ENCODE measurements at places on chromosomes 5 and 9.

GRCh38 chr5:8870349-8870958 is 675.4 kb downstream of the SEMA5A start:
- DNase-seq, result no peak

DNA sequence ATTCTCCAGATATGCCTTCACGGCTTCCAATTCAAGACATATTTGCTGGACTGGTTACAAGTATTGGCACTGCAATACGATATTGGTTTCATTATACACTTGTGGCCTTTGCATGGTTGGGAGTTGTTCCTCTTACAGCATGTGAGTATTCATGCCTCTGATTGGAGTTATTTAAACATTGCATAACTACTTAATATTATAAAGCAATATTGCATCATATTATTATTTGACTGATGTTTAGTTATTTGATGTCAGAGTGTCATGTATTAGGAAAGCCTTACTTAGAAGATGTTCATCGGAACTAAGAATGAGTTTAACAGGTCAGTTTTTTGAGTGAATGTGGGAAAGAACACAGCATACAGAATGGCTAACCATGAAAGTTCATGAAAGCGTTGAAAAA is 28.3 kb downstream of the MARCHF6 start:
- no peak for DNase-seq

- no peak for DNase-seq
Measured at GRCh38 chr9:74357577-74357976, 139.6 kb upstream of the RORB start.

- DNase-seq, result no peak
Measured at GRCh38 chr5:50711280-50711679, 44.8 kb downstream of the PARP8 start.

DNA sequence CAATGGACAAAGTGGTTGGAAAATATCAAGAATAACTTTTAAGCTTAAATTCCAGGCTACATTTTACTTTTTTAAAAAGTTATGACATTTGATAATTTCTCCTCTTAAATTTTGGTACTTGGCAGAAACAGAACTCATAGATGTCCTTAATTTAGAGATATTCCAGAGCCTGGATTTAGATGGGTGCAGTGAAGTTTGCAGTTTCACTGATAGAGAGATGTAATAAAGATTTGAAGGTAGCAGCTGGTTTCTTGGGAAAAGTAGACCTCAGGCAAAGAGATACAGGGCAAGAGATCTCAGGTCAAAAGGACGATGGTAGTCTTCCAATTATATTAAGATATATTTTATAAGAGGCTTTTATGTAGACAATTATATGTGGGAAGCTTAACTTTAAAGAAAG is 134.6 kb downstream of the ISL1 start:
- no peak for DNase-seq

- DNase-seq, result no peak
Measured at GRCh38 chr9:86946201-86947145, 833 bp downstream of the GAS1 start.

- DNase-seq, result no peak
Measured at GRCh38 chr9:32384002-32384363, 460 bp upstream of the ACO1 start.

GRCh38 chr5:129951039-129951438 is 46.8 kb downstream of the CHSY3 start:
- no peak for DNase-seq

DNA sequence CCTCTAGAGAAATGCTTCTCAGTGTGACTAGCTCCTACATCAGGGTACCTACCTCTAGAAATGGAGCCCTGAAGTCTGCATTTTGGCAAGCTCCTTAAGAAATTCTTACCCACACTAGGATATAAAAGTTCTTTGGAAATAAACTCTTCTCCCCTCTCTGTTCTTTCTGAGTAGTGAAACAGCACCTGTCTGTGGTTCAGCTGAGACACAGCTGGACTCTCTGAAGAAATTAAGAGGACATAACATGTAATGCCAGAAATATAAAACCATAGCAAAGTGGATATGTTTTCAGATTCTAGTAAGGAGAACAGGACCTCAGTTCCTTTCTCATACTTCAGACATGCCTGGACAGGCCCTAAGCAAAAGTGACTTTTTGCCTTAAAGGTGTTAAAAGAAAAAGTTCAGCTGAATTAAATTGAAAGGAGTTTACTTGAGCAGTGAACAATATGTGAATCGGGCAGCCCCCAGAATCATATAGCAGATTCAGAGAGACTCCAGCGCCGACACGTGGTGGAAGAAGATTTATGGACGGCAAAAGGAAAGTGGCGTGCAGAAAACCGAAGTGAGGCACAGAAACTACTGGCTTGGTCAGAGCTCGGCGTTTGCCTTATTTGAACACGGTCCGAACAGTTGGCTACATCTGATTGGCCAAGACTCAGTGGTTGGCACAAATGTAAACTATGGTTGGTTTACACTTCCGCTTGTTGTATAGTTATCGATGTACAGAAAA is 64.5 kb downstream of the PRKACG start:
- DNase-seq, result no peak

- no peak for DNase-seq
Measured at GRCh38 chr5:152061095-152061494, 136.4 kb upstream of the GLRA1 start.

- DNase-seq, result no peak
Measured at GRCh38 chr5:94691949-94692348, 73.5 kb downstream of the SLF1 start.

GRCh38 chr5:150444770-150445169 is 4.8 kb downstream of the RPS14 start:
- DNase-seq, result no peak

- DNase-seq, result no peak
Measured at GRCh38 chr9:88927510-88927909, 63.8 kb upstream of the S1PR3 start.

DNA sequence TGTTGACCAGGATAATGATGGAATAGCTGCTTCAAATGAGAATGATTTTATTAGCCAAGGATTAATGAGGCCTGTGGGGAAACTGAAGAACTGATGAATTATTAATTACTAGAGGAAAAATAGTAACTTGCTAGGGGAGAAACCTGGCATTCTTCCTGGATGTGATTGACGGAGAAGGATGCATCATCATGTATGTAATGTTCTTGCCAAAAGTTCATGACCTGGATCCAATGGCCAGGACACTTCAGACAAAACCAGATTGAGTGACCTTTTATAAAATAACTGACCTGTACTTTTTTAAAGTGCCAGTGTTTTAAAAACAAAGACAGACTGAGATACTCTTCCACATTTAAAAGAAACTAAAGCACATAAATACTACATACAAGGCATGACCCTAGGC is 23.7 kb downstream of the KIAA1191 start:
- DNase-seq, result no peak

GRCh38 chr9:136533775-136534157 is 12.1 kb downstream of the NOTCH1 start:
- no peak for DNase-seq

Data from AG04450 (cell line).